Globus pallidus (tissue), 1 donor: ENCODE measurements at places on chromosomes 16 and 17.

- no peak for DNase-seq
Observed at GRCh38 chr16:29114574-29114973, 129.7 kb downstream of the LAT start.

DNA sequence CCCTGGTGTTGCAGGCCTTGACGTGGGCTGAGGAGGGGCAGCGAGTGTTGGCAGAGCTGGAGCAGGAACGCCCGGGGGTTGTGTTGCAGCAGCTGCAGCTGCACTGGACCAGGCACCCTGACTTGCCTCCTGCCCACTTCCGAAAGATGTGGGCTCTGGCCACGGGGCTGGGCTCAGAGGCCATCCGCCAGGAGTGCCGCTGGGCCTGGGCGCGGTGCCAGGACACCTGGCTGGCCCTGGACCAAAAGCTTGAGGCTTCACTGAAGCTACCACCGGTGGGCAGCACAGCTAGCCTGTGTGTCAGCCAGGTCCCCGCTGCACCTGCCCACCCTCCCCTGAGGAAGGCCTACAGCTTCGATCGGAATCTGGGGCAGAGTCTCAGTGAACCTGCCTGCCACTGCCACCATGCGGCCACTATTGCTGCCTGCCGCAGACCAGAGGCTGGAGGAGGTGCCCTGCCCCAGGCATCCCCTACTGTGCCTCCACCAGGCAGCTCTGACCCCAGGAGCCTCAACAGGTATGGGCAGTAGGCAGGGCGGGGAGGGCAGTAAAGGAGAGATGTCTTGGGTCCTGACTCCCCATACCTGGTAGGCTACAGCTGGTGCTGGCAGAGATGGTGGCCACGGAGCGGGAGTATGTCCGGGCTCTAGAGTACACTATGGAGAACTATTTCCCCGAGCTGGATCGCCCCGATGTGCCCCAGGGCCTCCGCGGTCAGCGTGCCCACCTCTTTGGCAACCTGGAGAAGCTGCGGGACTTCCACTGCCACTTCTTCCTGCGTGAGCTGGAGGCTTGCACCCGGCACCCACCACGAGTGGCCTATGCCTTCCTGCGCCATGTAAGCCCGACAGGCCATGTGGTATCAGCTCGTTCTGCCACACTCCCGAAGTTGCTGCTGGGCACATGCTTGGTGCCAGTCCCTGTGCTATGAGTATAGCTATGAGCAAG, 5.6 kb downstream of the PLEKHG4 start:
- DNase-seq = no peak

DNA sequence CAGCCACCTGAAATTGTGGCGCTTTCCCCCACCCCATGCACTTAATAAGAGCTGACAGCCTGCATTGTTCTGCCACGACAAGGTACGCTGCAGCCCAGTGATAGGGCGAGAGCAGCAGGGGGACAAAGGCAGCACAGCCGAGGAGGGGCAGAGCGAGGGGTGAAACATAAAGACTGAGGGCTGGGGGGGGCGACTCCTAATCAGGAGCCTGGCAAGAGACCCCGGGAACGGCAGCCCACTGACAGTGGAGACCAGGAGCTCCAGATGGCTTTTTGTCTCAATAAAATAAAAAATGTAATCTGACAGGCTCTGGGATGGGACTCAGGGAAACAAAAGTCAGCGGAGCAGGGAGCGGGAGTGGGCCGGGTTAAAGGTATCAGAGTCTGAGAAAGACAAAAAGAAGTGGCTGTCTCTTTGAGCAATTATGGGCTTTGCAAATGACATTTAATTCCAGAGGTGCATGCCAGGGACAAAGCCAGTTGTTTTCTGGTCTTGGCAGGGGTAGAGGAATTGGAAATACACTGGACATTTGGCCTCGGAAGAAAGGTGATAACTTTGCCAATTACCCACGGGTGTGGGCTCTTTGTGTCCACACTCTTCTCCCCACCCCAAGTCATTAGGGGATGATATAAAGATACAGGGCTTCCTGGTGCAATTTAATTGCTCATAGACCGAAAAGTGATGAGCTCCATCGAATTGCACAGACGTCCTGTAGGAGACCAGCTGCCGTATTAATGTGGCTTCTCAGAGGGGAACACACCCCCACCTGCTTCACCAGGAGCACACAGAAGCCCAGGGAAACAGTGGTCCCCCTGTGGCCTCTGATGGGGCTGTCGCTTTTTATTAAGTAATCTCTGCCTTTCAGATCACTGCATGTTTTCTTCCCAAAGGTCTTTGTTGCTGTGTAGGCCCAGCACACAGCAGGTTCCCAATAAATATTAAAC, 17.6 kb upstream of the CCDC182 start:
- DNase-seq = no peak

DNA sequence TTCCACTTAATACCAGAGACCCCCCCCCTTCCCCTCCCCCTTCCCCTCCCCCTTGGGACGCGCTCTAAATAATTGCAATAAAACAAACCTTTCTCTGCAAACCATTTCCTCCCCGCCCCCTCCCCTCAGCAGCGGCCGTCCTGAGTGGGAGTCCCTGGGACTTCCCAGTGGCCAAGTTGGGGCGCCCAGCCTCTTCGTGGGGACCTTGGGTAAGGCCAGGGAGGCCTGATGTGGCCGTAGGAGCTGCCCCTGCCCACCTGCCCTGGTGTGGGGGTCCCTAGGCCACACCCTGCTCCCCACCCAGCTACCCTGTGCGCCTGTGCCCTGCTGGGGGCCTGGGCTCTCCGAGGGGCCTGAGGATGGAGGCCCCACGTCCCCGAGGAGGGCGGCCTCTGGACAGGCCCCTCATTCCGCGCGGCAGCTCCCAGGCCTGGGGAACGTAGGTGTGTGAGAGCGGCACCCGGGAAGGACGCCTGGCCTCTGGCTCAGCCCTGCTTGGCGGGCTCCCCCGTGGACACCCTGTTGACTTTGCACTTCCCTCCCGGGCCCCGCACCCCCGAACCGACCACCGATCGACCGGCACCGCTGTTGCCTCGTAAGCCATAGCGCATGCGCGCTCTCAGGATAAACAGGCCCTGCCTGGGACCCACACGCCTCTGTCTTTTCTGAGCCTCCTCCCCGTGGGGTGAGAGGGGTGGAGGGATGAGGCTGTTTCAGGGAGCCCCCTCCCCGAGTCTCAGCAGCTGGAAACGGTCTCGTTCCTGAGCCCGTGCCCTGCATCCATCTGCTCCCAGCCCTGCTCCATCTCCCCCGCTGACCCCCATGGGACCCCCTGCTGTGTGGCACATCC, 9.0 kb downstream of the NTHL1 start:
- DNase-seq = no peak
